ENCODE measurements at places on chromosomes 5 and 9. TPM values are rescaled to one million over a fixed set of nuclear protein-coding genes. Genes with fewer than 3 reads are reported as not detected.

- DNase-seq = no peak
These were observed 188.6 kb downstream of the NR3C1 start for GRCh38 chr5:143214890-143215289.

DNA sequence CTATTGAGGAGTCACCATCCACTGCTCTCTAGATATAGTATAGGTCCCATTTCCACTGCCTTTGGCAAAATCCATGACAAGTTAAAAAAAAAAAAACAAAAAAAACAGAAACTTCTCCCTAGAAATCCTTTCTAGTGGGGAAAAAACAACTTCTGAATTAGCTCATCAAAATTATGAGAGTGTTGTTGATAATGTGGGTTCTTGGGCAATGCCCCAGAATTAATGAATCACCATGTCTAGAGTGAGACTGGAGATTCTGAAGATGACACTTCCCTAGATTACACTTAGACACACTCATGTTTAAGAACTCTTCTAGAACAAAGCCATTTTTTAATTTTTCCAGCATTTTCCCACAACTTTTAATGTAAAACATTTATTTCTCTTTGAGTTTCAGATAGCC is 728.0 kb upstream of the C9orf72 start:
- DNase-seq = no peak

GRCh38 chr9:94995048-94995693 is 268.7 kb downstream of the AOPEP start:
- DNase-seq = no peak

DNA sequence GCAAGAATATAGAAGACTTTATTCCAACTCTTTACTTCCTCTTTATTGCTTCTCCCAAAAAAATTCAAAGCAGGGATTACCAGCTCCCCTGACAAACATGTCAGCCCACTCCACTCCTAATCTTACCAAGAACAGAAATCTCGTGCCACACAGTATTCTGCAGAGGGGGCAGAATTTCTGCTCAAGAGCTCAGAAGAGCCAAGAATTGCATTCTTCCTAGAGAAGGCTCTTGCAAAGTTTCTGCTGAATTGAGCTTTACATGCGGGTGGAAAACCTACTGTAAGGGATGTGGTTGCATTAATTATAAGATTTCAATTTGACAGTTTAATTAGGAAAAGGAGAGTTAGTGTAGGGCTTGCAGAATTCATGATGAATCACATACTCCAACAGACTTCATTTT is 428.5 kb downstream of the CETN3 start:
- DNase-seq = no peak

- no peak for DNase-seq
These were observed 420.4 kb upstream of the WWC1 start for GRCh38 chr5:167871091-167871490.

DNA sequence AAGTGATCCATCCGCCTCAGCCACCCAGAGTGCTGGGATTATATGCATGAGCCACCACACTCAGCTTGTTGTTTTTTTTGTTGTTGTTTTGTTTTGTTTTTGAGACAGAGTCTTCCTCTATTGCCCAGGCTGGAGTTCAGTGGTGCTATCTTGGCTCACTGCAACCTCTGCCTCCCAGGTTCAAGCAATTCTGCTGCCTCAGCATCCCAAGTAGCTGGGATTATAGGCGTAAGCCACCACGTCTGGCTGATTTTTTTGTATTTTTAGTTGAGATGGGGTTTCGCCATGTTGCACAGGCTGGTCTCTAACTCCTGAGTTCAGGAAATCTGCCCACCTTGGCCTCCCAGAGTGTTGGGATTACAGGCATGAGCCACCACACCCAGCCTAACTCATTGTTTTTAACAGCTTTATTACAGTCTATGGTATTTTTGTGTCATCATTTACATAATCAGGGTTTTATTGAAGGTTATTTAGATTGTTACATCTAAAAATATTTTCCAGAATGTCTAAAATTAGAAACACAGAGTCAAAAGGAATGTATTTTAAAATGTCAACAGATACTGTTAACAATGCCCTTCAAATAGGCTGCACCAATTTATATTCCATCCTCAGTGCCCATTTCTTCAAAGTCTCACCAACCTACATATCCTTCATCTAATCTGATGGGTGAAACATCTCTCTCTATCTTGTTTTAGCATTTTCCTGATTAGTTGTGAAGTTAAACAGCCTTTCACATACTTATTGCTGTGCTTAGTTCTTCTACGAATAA is 18.6 kb downstream of the KIF3A start:
- DNase-seq = no peak

- no peak for DNase-seq
These were observed 171.0 kb upstream of the TUT7 start for GRCh38 chr9:86525182-86525581.

GRCh38 chr9:89390068-89390555 is 71.8 kb downstream of the SECISBP2 start:
- no peak for DNase-seq

DNA sequence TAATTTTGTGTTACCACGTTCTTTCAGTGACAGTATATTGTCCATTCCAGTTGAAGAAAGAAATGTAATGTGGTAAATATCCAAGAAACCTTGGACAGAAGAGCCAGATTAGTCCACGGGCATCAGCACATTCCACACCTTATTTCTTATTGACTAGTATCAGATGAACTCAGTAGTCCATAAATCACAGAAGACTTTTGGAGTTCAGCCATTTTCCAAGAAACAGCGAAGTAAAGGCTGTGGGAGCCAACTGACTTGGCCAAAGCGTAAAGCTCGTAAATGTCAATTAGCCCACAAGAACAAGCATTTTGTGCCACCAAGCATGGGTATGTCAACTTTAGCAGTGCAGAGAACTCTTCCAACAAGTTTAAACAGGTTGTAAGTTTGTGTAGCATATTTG is 60.2 kb upstream of the STARD4 start:
- DNase-seq = no peak

- DNase-seq = no peak
These were observed 60.8 kb downstream of the HINT1 start for GRCh38 chr5:131104169-131104808.

GRCh38 chr5:168374532-168374931 is 83.1 kb downstream of the WWC1 start:
- no peak for DNase-seq

- DNase-seq = no peak
These were observed 54.6 kb downstream of the LHFPL2 start for GRCh38 chr5:78594021-78594420.

- no peak for DNase-seq
These were observed 95.0 kb downstream of the MAN2A1 start for GRCh38 chr5:109784687-109785086.

DNA sequence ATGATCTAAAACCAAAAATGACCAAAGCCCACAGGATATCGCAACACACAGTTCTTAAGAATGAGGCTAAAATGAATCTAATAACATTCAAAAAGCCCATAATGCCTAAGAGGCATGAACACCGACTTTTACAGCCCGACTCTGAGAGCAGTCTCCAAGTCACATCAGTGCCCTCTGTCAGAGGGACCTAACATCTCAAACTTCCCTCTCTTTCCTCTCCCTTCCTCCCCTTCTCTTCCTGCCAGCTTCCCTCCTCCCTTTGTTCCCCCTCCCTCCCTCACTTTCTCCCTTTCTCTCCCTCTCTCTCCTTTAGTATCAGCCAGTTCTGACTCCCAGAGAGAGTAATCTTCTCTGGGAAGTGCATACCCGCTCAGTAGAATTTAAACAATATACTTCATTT is 154.4 kb downstream of the GLIS3 start:
- no peak for DNase-seq

DNA sequence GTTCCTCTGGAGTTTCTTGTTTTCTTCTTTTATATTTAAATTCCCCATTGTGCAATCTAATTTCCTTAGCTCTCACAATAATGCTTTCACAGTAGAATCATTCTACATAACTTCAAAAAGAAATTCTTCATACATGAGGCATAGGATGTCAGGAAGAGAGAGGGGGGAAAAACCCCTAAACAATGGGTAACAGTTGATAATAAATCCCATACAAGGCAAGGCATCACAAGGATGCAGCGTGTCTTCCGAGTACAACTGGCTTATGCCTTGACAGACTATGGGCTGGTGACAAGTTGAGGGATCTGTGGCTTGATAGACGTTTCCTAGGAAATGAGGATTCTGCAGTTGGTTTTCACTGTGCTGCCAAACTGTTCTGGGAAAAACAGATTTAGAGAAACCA is 247.4 kb downstream of the ARL15 start:
- DNase-seq = no peak

- DNase-seq = no peak
These were observed 167.6 kb upstream of the MSX2 start for GRCh38 chr5:174556756-174557155.

DNA sequence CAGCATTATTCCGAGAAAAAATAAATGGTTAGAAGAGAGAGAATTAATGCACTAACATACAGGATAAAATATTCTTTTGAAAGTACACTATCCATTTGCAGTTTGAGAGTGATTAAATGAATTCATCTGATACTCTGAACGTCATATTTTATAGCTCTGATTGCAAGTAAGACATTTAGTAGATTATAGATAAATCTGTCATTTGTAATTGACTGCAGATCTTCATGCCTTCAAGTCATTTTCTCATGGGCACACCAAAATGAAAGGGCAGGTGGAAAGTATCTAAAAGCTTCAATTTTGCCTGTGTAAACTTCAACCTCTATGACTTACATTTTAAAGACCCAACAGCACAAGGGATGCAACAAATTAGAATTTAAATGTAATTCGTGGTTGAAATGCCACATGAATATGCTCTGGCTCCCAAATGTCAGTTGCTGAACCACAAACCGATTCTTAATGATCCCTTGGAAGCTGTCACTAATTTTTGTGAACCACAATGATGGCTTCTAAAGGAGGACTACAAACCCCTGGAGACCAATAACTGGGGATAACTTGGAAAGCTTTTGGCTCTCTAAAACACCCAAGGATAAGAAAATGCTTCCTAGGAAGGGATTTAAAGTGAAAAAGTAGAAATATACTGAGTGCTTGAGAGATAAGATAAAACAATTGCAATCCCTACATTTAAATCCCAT is 3.9 kb downstream of the TYRP1 start:
- no peak for DNase-seq

DNA sequence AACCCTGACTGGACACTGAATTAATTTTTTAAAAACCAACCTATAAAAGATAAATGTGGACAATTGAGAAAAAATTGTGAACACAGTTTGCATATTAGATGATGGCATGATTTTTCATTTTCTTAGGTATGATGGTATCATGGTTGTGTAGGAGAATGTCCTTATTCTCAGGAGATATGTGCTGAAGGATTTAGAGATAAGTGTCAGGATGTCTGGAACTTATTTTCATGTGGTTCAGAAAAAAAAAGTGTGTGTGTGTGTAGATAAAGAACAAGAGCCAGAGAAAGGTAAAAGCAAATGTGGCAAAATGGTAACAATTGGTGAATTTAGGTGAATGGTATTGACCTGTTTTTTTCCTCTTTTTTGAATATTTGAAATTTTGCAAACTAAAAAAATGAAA is 4.0 kb downstream of the GNPDA1 start:
- no peak for DNase-seq

DNA sequence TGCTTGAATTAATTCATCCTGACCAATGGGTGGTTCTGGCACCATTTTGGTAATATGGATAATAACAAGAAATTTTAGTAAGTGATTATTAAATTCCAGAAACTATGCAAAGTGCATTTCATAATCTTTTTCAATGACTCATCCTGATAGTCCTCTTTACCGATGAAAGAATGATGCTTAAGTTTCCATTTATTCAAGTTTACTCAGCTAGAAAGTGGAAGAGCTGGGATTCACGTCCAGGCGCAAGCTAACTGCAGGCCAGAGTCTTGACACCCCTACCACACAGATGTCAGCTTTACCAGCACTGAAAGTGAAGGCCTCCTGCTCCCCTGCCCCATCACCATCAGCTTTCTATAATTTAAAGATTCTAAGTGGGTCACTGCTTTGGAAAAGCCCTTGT is 493.5 kb upstream of the WWC1 start:
- no peak for DNase-seq

- DNase-seq = no peak
These were observed 186.5 kb downstream of the ERCC6L2 start for GRCh38 chr9:96062031-96062430.

GRCh38 chr5:127834094-127834531 is 130.9 kb downstream of the CCDC192 start:
- DNase-seq = no peak

GRCh38 chr9:77856615-77857014 is 175.0 kb downstream of the GNAQ start:
- no peak for DNase-seq

GRCh38 chr5:110087829-110088228 is 398.1 kb downstream of the MAN2A1 start:
- no peak for DNase-seq

GRCh38 chr5:6770826-6771607 is 57.8 kb downstream of the TENT4A start:
- no peak for DNase-seq

- no peak for DNase-seq
These were observed 1.6 kb downstream of the SRFBP1 start for GRCh38 chr5:121963392-121963791.

- no peak for DNase-seq
These were observed 60.8 kb upstream of the ARRDC3 start for GRCh38 chr5:91443761-91444467.

The NUTM2G gene
- not detected for total RNA-seq

The TMEM171 gene
- total RNA-seq = not detected

The TMOD1 gene
- 77.6 TPM for total RNA-seq

The PDE8B gene
- total RNA-seq = 59.8 TPM

The PCDHGA7 gene
- total RNA-seq = 12.2 TPM

The CYSRT1 gene
- total RNA-seq = not detected

The KIAA0825 gene
- total RNA-seq = 4.1 TPM

The GABRA6 gene
- total RNA-seq = not detected

The PCA3 gene
- total RNA-seq = not detected

The FRRS1L gene
- 1.1 TPM for total RNA-seq

The P4HA2 gene
- total RNA-seq = 31.3 TPM

The FAM151B gene
- total RNA-seq = 3.9 TPM

The RIMOC1 gene
- 22.9 TPM for total RNA-seq

The FGD3 gene
- 13.7 TPM for total RNA-seq

The KIF12 gene
- not detected for total RNA-seq

The TMEM215 gene
- not detected for total RNA-seq

The ZNF483 gene
- 17.8 TPM for total RNA-seq

The ADGRV1 gene
- 1.4 TPM for total RNA-seq

The NR5A1 gene
- not detected for total RNA-seq

The CYLC2 gene
- not detected for total RNA-seq

The CTNND2 gene
- total RNA-seq = not detected

The PCDHB6 gene
- 3.8 TPM for total RNA-seq

The HTR4 gene
- 7.8 TPM for total RNA-seq

The PHF24 gene
- 0.35 TPM for total RNA-seq

Measured in thoracic aorta (tissue), 2 donors.